ENCODE measurements at places on chromosomes 1 and 21.
A peak's percentile ranks its signal among the peaks of the same experiment; 100 is the strongest.

DNA sequence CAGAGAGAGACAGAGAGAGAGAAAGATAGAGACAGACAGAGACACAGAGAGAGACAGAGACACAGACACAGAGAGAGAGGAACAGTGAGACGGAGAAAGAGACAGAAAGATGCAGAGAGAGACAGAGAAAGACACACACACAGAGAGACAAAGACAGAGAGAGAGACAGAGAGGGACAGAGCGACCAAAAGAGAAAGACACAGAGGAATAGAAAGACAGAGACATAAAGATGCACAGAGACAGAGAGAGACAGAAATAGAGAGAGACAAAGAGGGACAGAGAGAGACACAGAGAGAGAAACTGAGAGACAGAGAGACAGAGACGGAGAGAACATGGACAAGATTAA, 16.5 kb downstream of the WNT3A start:
- DNase-seq: no peak

DNA sequence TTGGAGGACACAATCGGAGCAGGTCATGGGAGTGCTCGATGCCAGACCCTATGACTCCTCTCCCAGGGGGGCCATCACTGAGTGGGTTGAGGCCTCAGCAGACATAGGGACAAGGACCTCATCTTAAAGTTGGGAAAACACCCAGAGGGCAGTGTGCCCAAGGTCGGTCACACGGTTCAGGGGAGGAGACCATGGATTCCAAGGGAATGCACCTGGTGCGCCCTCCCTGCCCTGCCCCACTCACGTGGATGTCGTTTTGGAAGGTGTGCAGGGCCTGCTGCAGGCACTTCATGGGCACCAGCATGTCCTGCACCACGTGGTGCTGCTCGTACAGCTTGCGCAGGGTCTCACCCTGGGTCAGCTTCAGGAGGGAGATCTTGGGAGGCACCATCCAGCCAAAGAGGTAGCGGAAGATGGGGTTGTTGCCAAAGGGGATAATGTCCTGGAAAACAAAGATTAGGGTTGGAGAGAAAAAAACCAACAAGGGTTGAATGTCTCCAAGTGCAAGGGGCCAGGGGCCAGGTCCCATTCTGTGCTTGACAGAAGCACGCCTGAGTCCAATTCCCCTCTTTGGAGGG, 33.1 kb downstream of the DHCR24 start:
- no peak for DNase-seq

DNA sequence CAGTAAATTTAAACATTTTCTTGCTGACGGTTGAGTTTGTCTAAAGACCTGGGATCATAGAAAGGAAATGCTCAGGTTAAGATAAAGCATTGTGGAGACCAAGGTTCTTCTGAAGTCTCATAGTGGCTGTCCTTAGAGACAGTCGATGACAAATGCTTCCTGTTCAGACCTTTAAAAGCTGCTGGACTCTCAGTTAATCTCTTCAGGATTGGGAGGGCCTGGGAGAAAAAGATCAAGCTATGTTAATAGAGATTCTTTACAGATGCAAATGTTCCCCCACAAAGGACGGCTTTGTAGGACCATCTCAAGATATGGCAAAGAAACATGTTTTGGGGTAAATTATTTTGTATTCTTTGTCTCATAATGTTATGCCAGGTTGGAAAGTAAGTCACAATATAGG, 124.7 kb upstream of the COL6A1 start:
- no peak for DNase-seq

DNA sequence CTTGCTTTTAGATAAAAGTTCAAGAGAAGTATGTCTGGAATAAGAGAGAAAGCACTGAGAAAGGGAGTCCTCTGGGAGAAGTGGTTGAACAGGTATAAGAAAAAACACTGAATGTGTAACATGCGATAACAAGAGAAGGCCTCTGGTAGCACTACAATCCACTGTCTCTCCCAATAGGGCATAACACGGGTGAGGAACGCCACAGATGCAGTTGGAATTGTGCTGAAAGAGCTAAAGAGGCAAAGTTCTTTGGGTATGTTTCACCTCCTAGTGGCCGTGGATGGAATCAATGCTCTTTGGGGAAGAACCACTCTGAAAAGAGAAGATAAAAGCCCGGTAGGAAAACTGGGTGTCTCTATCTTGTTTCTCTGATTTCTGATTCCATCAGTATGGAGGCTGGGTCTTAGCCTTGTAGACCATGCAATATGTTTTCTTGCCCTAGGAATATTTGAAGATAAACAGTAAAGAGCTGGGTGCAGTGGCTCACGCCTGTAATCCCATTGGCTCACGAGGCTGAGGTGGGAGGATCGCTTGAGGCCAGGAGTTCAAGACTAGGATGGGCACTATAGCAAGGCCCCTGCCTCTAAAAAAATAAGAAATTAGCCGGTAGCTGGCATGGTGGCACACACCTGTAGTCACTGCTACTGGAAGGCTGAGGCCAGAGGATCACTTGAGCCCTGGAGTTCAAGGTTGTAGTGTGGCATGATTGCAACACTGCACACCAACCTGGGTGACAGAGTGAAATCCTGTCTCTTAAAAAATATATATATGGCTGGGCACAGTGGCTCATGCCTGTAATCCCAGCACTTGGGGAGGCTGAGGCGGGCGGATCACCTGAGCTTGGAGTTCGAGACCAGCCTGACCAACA, 40.4 kb downstream of the DAP3 start:
- DNase-seq: no peak

- no peak for DNase-seq
Observed at GRCh38 chr1:60227601-60228000, 154.0 kb upstream of the C1orf87 start.

DNA sequence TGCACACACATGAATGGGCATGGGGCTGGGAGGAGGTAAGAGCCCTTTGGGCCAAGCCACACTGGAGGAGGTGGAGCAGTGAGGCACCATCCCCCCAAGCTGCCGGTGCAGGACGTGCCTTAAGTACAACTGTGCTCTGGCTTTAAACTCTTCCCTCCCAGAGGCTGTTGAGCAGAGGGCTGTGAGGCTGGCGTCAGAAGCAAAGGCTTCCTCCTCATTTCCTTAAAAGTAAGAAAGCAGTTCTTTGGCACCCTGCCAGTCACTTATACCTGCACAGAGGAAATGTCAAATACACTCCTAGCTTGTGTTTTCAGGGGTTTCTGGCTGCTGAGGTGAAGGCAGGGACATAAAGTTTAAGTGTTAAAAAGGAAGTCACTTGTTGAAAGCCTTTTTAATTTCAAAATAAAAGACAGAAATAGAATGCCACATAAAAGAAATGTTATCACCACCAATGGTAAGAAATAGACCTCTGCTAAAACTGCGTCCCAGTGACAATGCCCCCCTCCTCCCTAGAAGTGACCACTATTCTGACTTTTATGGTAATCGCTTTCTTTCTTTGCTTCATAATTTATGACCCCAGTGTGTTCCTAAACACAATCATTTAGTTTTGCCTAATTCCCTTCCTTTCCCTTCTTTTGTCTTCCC, 33.0 kb downstream of the LAMC2 start:
- no peak for DNase-seq

DNA sequence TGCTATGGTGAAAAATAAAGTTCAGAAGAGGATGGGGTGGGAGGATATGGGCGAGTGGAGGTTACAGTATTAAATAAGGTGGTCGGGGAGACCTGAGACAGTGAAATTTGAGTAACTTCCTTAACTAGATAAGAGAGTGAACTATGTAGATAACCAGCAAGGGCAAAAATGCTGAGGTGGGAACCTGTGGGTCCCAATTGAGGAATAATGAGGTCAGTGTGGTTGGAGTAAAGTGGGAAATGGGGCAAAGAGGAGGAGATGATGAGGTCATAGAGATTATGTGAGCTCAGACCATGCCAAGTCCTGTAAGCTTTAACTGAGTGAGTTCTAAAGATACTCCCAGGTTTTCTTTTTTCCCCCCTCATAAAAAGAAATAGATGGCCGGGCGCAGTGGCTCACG, 614.6 kb upstream of the PLXNA2 start:
- DNase-seq: no peak

GRCh38 chr21:26835027-26835713, 10.0 kb downstream of the ADAMTS1 start:
- DNase-seq: no peak

DNA sequence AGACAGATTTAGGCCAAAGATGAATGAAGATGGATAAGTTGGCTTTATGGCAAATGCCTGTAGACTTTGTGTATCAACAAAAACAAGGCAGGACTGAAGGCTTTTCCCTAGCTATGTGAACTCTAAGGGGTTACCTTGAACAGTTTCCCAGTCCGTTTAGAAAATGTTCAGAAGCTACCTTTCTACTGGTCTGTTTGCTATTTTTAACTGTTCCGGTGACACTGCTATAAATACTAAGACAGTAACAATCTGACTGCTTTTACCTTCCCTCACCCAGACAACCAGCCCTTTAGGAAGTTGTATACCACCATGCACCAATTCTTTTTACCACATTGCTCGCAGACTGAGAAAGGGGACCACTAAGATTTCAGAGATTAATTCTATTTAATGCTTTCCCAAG, 102.2 kb downstream of the PHTF1 start:
- DNase-seq: no peak

DNA sequence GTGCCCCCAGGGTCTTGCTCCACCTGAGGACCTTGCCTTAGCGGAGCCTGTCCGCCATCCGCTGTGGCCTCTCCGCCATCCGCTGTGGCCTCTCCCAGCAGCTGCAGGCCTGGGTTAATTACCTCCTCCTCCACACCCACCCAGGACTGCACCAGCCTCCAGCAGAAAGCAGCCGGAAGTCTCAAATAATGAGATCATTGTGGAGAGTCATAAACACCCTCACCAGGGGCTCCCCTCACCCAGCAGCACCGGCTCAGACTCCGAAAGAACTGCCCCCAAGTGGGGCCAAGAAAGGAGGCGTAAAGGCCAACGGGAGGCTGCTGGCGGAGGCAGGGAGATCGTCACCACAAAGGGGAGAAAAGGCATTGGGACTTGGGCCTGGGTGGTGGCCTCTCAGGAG, 10.7 kb upstream of the GPR153 start:
- no peak for DNase-seq

DNA sequence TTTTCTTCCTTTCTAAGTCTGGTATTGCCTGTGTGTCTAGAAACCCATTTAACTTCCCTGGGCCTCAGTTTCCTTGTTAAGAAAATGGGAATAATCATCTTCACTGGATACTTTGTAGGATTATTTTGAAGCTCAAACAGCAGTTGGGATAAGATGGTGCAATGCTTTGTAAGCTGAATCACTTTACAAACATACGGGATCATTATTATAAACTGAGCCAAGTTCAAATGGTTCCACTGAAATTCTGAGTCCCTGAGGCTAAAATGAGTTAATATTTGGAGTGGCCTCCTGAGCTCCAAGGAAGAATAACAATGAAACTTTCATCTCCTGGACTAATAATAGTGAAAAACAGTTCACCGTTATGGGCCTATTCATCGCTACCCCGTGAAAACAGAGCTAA, 388.0 kb downstream of the PLPP3 start:
- no peak for DNase-seq

DNA sequence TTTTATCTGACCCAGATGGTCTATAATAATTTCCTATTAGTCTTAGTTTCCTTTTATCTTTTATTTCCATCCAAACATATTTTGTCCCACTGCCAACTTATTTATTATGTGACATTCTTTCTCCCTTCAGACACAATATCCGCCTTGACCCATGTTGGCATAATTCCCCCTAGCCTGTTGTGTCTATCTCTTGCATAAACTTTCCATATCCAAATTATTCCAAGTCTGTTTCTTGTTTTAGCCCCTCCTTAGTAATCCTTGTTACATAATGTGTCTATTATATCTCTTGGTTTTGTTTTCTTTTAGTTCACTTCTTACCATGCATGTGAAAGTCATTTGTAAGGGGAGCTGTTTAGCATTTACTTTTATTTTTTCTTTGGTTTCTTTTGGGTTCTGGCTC, 81.6 kb upstream of the CACHD1 start:
- DNase-seq: no peak

DNA sequence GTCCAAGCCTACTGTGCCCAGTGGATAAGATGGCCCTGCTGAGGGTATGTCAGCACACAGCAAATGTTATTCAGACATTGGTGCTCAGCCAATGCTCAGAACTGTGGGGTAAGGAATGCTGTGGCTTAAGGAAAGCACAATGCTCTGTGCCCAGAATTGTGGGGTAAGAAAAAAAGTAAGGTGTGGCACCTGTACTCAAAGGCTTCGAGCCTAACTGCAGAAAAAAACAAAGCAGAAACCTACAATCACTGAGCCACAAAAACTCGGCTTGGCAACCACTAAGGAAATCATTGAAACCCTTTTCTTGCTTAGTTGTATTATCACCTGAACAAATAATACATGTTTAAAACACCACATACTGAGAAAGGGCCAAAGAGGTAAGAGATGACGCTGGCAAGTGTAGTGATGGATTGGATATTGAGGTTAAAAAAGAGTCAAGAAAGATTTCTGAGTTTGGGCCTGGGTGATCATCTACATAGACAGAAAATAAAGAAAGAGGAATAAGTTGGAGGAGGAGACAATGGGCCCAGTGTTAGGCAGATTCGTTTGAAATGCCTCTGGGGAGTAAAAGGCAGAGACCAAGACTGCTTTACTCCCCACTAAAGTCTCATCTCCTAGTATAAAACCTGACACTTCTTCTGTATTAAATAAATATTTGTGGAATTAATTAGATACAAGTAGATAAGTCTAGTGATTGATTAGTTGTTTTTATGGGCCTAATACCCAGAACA, 25.9 kb upstream of the ATP1A1 start:
- no peak for DNase-seq

- no peak for DNase-seq
Observed at GRCh38 chr1:155018617-155019348, 14.8 kb downstream of the DCST2 start.

- no peak for DNase-seq
Observed at GRCh38 chr1:96080925-96081324, 640.7 kb upstream of the PTBP2 start.

GRCh38 chr1:204706838-204707509, 21.4 kb upstream of the LRRN2 start:
- no peak for DNase-seq

GRCh38 chr1:10457875-10458274, 8.0 kb downstream of the CORT start:
- DNase-seq: no peak

GRCh38 chr1:43776043-43776761, 68.9 kb downstream of the ST3GAL3 start:
- peak; percentile 38 for DNase-seq

GRCh38 chr1:199307496-199308264, 668.8 kb downstream of the PTPRC start:
- DNase-seq: no peak

GRCh38 chr1:167357305-167357704, 136.6 kb downstream of the POU2F1 start:
- no peak for DNase-seq
